ENCODE measurements at places on chromosomes 3 and 15. TPM values are rescaled to one million over a fixed set of nuclear protein-coding genes. Genes with fewer than 3 reads are reported as not detected.
A peak's percentile ranks its signal among the peaks of the same experiment; 100 is the strongest.

GRCh38 chr3:197562398-197563251, 6.9 kb upstream of the BDH1 start:
- H3K36me3 ChIP-seq = no peaks in the 10 kb centered on the region
- DNase-seq = no peak
- no peaks in the 10 kb centered on the region for H3K27me3 ChIP-seq
- H3K4me1 ChIP-seq = no peaks in the 10 kb centered on the region

DNA sequence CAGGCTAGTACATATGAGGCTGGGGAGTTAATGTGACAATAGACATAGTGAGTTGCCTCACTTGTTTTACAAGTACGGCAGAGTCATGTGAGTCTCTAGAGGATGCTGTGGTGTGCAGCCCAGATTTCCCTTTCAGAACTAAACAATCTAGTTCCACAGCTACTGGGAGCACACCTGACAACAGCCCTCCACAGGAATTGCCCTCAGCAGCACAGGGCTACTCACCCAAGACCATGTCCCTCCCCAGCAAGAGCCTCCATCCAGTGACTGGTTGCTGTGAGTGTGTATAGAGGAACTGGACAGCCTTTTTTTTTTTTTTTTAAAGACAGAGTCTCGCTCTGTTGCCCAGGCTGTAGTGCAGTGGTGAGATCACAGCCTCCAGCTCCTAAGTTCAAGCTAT, 40.2 kb upstream of the UBE2E2 start:
- no peak for DNase-seq
- H3K4me1 ChIP-seq = peaks cover 35% of the 10 kb centered on the region
- no peak overlapping the region for H3K4me3 ChIP-seq
- H3K27ac ChIP-seq = no peak overlapping the region
- no peaks in the 10 kb centered on the region for H3K27me3 ChIP-seq
- H3K36me3 ChIP-seq = no peaks in the 10 kb centered on the region

GRCh38 chr3:94373456-94373855, 310.6 kb downstream of the NSUN3 start:
- no peak overlapping the region for H3K4me3 ChIP-seq
- no peaks in the 10 kb centered on the region for H3K36me3 ChIP-seq
- no peaks in the 10 kb centered on the region for H3K4me1 ChIP-seq
- no peaks in the 10 kb centered on the region for H3K27me3 ChIP-seq

- H3K27ac ChIP-seq = peak overlapping the region; percentile 79
- peaks cover 58% of the 10 kb centered on the region for H3K4me1 ChIP-seq
- H3K4me3 ChIP-seq = no peak overlapping the region
- DNase-seq = peak; percentile 41
- H3K36me3 ChIP-seq = peaks cover 22% of the 10 kb centered on the region
- no peaks in the 10 kb centered on the region for H3K27me3 ChIP-seq
Measured at GRCh38 chr3:172142051-172142863, 102.9 kb downstream of the FNDC3B start.

GRCh38 chr15:48966595-48967301, 3.0 kb upstream of the SHC4 start:
- peaks cover 20% of the 10 kb centered on the region for H3K4me1 ChIP-seq
- no peak for DNase-seq

GRCh38 chr15:31551323-31551722, 224.7 kb downstream of the KLF13 start:
- no peak for DNase-seq
- no peak overlapping the region for H3K4me3 ChIP-seq
- 0 out of 2 replicates have a peak, but pooled peaks cover 4% of the 10 kb centered on the region for H3K4me1 ChIP-seq
- H3K27me3 ChIP-seq = peaks cover 4% of the 10 kb centered on the region
- H3K27ac ChIP-seq = no peak overlapping the region

DNA sequence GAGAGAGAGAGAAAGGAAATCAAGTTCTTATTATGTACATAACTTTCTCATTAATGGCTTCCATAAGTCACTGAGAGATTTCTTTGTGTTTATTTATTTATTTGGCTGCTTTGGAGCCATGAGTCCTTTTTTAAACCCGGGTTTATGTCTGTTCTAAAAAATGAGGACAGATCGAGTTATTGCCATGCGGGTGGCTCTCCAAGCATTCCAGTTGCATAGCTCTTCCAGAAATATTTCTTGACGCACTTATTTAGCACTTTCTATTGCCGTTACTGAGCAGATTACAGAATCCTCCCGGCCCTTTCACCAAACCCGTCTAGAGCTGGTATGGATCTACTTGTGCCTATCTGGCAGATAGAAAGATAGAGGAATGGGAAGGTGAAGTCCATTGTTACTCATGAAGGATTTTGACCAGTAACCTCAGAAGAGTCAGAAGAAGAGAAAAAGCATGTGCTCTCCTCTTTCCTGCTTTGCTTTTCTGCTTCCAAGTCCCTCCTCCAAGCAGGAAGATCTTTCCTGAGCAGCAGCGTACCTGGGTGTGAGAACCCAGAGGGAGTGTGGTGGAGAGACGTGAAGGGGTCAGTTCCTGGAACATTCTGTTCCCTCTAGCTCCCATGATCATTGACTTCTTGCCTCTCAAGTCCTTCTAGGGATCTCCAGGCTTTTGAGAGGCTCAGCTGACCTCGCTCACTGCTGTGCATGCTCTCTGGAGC, 112.8 kb downstream of the LPP start:
- DNase-seq = peak; percentile 75
- peaks cover 11% of the 10 kb centered on the region for H3K36me3 ChIP-seq
- H3K4me1 ChIP-seq = peaks cover 98% of the 10 kb centered on the region
- no peaks in the 10 kb centered on the region for H3K27me3 ChIP-seq

DNA sequence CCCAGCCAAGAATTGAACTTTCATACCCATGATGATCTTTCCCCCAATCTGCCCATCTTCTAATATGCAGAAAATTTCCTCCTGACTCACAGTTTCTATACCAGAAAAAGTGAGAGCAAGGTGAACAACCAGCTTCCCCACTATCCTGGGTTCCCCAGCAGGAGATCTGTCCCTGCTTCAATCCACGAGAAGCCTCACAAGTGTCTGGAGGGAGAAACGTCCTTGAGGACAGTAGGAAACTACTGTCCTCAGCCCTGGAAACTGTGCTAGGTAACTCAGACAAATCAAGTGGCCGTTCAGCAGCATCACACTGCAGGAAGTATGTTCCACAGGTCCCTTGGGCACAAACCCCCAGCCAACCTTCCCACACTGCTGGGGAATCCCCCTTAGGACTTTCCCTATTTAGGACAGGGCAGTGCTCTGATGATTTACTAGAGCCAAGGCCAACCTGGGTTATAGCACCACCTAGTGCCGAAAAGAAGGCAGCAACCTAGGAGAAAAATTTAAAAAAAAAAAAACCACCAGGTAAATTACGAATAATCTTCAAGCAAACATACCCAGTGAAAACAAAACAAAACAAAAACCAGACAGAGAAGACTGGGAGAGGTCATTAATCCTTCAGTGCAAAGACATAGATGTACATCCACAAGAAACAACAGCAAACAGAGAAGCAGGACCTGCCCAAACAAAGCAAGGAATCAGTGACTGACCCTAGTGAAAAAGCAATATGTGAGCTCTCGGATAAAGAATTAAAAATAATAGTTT, 36.0 kb downstream of the MORC1 start:
- no peak overlapping the region for H3K4me3 ChIP-seq
- H3K4me1 ChIP-seq = no peaks in the 10 kb centered on the region
- no peak overlapping the region for H3K27ac ChIP-seq
- no peaks in the 10 kb centered on the region for H3K27me3 ChIP-seq
- DNase-seq = no peak
- H3K36me3 ChIP-seq = no peaks in the 10 kb centered on the region

DNA sequence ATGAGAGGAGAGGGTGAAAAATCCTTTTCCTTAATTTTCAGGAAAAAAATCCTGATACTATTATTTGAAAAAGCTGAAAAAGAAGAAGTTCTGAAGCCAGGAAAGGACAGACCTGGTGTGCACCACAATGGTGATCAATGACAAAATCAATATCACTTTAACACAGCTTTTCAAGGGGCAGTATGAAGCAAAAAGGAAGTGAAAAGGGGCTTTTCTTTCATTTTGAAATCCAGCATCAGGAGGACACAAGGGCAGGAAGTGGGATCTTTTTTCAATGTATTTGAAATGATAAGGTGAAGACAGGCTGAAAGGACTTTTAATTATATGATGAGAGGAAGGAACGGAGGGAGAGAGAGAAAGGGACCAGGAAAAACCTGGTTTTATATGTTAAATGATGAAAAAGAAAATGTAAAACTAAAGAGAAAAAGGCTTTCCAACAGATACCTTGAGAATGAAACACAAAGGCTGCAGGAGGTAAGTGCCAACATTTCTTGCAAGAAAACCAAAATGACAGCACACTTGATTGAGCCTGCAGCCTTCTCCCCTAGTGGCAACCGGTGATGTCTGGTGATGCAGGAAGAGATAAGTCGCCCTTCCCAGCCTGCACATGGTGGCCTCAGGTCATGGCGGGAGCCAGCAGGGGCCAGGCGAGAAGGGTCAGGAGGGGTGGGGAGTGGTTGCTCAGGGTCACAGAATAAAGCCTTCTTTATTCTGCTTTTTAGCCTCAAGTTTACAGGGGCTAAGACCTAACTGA, 236.7 kb upstream of the WNT5A start:
- no peaks in the 10 kb centered on the region for H3K36me3 ChIP-seq
- peaks cover 9% of the 10 kb centered on the region for H3K4me1 ChIP-seq
- H3K27ac ChIP-seq = no peak overlapping the region
- no peak for DNase-seq
- no peaks in the 10 kb centered on the region for H3K27me3 ChIP-seq

GRCh38 chr15:39239562-39239961, 341.3 kb upstream of the THBS1 start:
- H3K27me3 ChIP-seq = no peaks in the 10 kb centered on the region
- peak; percentile 63 for DNase-seq
- peaks cover 41% of the 10 kb centered on the region for H3K4me1 ChIP-seq
- no peaks in the 10 kb centered on the region for H3K36me3 ChIP-seq
- peak overlapping the region; percentile 2 for H3K27ac ChIP-seq

GRCh38 chr15:80695099-80695910, at the start of gene ABHD17C:
Gene ABHD17C, plus strand, starts transcription at chr15:80695310. Its CDS starts 120 bp downstream, at chr15:80695430.
- peak within 1 kb of the TSS; percentile 90 for H3K4me3 ChIP-seq
- DNase-seq = peak; percentile 62
- H3K4me1 ChIP-seq = peaks cover 32% of the 10 kb centered on the region

- H3K27me3 ChIP-seq = no peaks in the 10 kb centered on the region
- H3K4me3 ChIP-seq = no peak overlapping the region
- no peak overlapping the region for H3K27ac ChIP-seq
- no peak for DNase-seq
- no peaks in the 10 kb centered on the region for H3K36me3 ChIP-seq
- H3K4me1 ChIP-seq = peaks cover 9% of the 10 kb centered on the region
Measured at GRCh38 chr15:40958723-40959122, 5.5 kb downstream of the CHAC1 start.

GRCh38 chr15:57343498-57343897, 32.8 kb upstream of the CGNL1 start:
- H3K27ac ChIP-seq = no peak overlapping the region
- no peaks in the 10 kb centered on the region for H3K36me3 ChIP-seq
- DNase-seq = no peak
- 0 out of 2 replicates have a peak, but pooled peaks cover 3% of the 10 kb centered on the region for H3K4me1 ChIP-seq
- H3K27me3 ChIP-seq = no peaks in the 10 kb centered on the region

- peaks cover 56% of the 10 kb centered on the region for H3K4me1 ChIP-seq
- H3K27ac ChIP-seq = peak overlapping the region; percentile 94
- peaks cover 61% of the 10 kb centered on the region for H3K36me3 ChIP-seq
- H3K27me3 ChIP-seq = no peaks in the 10 kb centered on the region
Measured at GRCh38 chr3:128487813-128488635, 5.0 kb downstream of the GATA2 start.

- no peaks in the 10 kb centered on the region for H3K36me3 ChIP-seq
- H3K27ac ChIP-seq = no peak overlapping the region
- DNase-seq = no peak
- H3K4me1 ChIP-seq = no peaks in the 10 kb centered on the region
- no peak overlapping the region for H3K4me3 ChIP-seq
- H3K27me3 ChIP-seq = 0 out of 2 replicates have a peak, but pooled peaks cover 2% of the 10 kb centered on the region
Measured at GRCh38 chr3:59131016-59131766, 81.4 kb upstream of the CFAP20DC start.

- H3K4me3 ChIP-seq = no peak overlapping the region
- DNase-seq = peak; percentile 53
- no peaks in the 10 kb centered on the region for H3K27me3 ChIP-seq
- H3K27ac ChIP-seq = no peak overlapping the region
- no peaks in the 10 kb centered on the region for H3K36me3 ChIP-seq
Measured at GRCh38 chr3:118882353-118882947, 152.2 kb downstream of the IGSF11 start.

GRCh38 chr3:10513306-10513705, 7.9 kb upstream of the ATP2B2 start:
- H3K36me3 ChIP-seq = no peaks in the 10 kb centered on the region
- H3K4me3 ChIP-seq = no peak overlapping the region
- DNase-seq = no peak
- H3K27me3 ChIP-seq = no peaks in the 10 kb centered on the region
- no peak overlapping the region for H3K27ac ChIP-seq

- H3K4me1 ChIP-seq = peaks cover 24% of the 10 kb centered on the region
- no peak for DNase-seq
- no peak overlapping the region for H3K4me3 ChIP-seq
- H3K36me3 ChIP-seq = no peaks in the 10 kb centered on the region
- H3K27me3 ChIP-seq = no peaks in the 10 kb centered on the region
Measured at GRCh38 chr15:75136118-75136517, 65.6 kb upstream of the C15orf39 start.

- peak; percentile 52 for DNase-seq
- H3K27me3 ChIP-seq = no peaks in the 10 kb centered on the region
- H3K4me3 ChIP-seq = no peak overlapping the region
- no peak overlapping the region for H3K27ac ChIP-seq
- H3K4me1 ChIP-seq = no peaks in the 10 kb centered on the region
Measured at GRCh38 chr15:92077353-92078085, 224.0 kb downstream of the SLCO3A1 start.

DNA sequence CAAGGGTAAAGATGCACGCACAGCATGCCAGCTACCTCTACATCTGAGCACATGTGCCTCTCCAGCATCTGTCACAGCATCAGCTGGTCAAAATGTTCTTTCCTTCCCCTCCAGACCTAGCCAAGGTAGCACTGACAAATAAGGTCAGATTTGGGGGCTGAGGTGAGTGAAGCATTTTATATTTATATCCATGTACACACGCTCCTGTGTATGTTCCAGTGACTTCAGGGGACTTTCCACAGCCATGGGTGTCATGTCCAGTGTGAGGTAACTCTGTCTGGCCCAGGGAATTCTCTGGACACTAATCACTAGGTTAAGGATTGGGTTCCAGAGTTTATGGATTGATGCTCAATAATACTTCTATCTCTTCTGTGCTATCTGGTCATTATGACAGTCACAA, 165.2 kb upstream of the TP63 start:
- no peak overlapping the region for H3K4me3 ChIP-seq
- H3K4me1 ChIP-seq = no peaks in the 10 kb centered on the region
- no peaks in the 10 kb centered on the region for H3K36me3 ChIP-seq
- DNase-seq = no peak

- no peak overlapping the region for H3K4me3 ChIP-seq
- H3K27ac ChIP-seq = no peak overlapping the region
Measured at GRCh38 chr3:71069797-71070196, 513.7 kb downstream of the FOXP1 start.

- H3K4me1 ChIP-seq = peaks cover 7% of the 10 kb centered on the region
- no peaks in the 10 kb centered on the region for H3K36me3 ChIP-seq
- no peak for DNase-seq
- H3K27ac ChIP-seq = no peak overlapping the region
- no peak overlapping the region for H3K4me3 ChIP-seq
- H3K27me3 ChIP-seq = no peaks in the 10 kb centered on the region
Measured at GRCh38 chr15:80530737-80531365, 126.7 kb downstream of the ARNT2 start.

SCN11A gene
- not detected for total RNA-seq

NUTM1 gene
- total RNA-seq = not detected

CCR9 gene
- total RNA-seq = not detected

GOLGA8K gene
- total RNA-seq = not detected

All from SJSA1 (cell line).